Stimulated activated CD4-positive, alpha-beta T cell treated with anti-CD3 and anti-CD28 coated beads, Interleukin-2, amount 100 ng/mL, for 24 hours (primary cell): ENCODE measurements at places on chromosomes 1 and 21.
A peak's percentile ranks its signal among the peaks of the same experiment; 100 is the strongest.

DNA sequence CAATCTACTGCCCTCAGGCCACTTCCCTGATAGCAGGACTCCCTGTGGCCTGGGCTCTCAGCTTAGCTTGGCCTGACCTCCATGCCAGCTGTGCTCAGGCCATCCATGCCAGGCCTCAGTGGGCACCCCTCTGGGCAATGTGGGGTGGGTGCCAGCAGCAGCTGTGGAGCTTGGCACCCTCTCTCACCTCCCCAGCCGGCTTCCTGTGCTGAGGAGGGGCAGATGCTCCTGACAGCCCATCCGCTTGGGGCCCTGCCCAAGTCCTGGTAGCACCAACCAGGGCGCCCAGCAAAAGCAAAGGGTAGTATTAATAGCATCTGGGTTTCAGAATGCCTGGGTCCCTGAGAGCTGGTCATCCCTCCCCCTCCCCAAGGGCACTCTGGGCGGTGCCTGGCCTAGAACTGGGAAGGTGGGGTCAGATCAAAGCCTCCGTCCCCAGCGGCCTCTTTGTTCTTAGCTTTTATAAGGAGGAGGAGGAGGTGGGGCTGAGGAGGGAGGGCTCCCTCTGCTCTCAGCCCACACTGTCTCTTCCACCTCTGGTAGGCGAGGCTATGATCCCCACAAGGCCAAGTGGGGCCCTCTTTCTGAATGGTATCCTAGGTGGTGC is 6.1 kb downstream of the EFNA4 start:
- DNase-seq = no peak

DNA sequence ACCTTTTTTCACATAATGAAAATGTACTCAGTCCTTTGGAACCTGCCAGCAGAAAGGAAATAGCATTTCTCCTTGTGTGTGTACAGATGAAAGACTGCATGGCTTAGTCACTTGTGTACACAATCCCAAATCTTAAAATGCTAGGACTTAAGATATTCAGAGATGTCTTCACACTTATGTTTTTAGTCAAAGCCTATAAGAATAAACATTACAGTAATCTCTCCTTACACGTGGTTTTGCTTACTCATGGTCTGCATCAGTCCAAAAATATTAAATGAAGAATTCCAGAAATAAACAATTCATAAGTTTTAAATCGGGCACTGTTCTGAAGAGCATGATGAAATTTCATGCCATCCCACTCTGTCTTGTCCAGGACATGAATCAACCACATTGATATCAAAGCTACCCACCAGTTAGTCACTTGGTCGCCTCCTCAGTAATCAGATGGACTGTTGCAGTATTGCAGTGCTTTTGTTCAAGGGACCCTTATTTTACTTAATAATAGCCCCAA is 75.7 kb upstream of the RRP15 start:
- no peak for DNase-seq

- DNase-seq = no peak
Observed at GRCh38 chr1:15852828-15853302, 5.4 kb downstream of the SPEN start.

DNA sequence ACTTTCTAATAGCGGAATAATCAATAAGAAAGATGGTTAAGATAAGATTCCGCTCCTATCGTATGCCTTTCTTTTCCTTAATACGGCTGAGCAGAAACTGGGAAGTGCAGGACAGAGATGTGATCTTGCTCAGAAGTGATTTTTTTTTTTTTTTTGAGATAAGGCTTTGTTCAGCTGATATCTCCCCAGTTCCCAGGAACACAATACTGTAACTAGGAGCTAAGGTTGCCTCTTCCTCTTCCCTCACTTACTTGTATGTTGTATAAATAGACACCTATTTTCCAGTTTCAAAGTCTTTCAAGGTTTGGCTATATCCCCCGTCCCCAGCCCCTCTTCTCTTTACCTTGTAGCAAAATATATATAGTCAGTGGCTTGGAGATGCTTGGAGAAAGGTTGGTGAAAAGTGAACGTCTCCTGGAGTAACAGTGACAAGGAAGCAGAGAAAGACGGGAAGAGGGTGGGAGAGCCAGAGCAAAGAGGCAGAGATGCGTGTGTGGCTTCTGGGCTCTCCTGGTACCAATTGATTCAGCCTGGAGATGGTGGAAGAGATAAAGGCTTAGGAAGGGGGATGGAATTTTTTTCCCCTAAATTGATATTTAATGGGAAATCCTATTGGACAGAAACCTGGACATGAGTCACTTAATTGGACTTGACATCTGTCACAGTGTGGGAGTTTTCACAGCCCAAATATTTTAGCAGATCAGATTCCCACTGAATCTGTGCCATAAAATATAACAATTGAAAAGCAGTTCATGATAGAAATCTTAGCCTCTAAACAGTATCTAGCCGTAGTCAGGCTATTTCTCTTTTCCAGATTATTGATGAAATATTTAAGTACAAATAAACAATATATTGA is at the start of gene NHLH2:
NHLH2 (minus strand) TSS at position 522 of the 856 bp plus-strand sequence. CDS start 2,754 bp downstream, outside the sequence.
- DNase-seq = no peak

- no peak for DNase-seq
Observed at GRCh38 chr21:45715441-45715840, 71.9 kb downstream of the PCBP3 start.

GRCh38 chr1:169487561-169487960 is 1.8 kb upstream of the SLC19A2 start:
- no peak for DNase-seq

GRCh38 chr1:201143726-201144635 is 10.3 kb downstream of the TMEM9 start:
- DNase-seq = no peak

DNA sequence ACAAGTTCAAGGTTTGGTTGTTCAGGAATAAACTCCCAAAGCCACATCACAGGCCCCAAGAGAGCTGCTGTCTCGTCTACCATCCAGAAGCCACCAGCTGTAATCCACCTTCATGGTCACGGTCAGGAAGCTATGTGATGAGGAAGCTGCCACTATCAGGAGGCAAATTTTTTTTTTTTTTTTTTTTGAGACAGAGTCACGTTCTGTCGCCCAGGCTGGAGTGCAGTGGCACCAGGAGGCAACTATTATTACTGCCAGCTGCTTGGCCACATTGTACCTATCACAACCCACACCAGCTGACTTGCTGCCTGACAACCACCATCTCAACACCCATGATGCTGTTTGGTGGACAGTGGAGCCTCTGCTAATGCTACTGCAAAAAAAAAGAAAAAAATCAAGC is 124.1 kb downstream of the OMA1 start:
- DNase-seq = no peak

- DNase-seq = no peak
Observed at GRCh38 chr1:36465731-36466369, 1.7 kb upstream of the MRPS15 start.

- DNase-seq = no peak
Observed at GRCh38 chr1:151537112-151537511, 3.0 kb upstream of the TUFT1 start.

GRCh38 chr1:41791667-41792484 is 126.8 kb downstream of the HIVEP3 start:
- peak; percentile 45 for DNase-seq

DNA sequence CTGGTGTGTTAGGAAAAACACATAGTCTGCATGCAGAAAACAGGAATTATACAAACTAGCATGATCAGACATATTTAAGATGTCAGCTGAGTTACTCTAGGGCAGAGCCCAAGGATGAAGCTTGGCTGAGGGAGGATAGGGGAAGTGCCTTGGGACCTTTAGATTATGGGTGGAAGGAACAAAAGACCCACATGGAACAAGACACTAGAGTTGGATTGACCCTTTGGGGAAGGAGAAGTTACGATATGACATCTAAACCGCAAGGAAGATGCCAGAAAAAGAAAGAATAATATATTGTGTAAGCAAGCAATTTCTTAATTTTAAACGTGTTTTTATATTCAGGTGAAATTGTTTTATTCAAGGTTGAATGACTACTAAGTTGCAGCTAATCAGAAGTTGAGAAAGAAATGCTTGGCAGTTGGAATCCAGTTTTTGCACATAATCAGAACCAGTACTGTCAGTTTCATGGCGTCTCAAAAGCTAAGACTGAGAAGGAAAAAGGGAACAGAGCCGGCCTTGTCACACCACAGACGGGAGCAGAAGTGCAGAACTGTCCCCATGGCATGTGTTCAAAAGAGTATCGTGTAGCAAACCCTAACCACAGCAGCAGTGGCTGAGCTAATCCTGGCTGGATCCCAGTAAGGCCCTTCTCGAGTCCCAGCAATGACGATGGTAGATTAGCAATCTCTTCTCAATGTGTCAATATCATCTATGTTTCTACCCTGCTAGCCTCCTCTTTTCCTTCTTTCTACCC is 31.2 kb upstream of the IFNAR2 start:
- DNase-seq = no peak
